ENCODE measurements at places on chromosomes 11 and 22. TPM values are rescaled to one million over a fixed set of nuclear protein-coding genes. Genes with fewer than 3 reads are reported as not detected.

The TRPM5 gene
- total RNA-seq: not detected

- H3K27me3 ChIP-seq: no peaks in the 10 kb centered on the region
- H3K27ac ChIP-seq: no peak overlapping the region
These were observed 140.2 kb upstream of the TIMP3 start for GRCh38 chr22:32661296-32661695.

DNA sequence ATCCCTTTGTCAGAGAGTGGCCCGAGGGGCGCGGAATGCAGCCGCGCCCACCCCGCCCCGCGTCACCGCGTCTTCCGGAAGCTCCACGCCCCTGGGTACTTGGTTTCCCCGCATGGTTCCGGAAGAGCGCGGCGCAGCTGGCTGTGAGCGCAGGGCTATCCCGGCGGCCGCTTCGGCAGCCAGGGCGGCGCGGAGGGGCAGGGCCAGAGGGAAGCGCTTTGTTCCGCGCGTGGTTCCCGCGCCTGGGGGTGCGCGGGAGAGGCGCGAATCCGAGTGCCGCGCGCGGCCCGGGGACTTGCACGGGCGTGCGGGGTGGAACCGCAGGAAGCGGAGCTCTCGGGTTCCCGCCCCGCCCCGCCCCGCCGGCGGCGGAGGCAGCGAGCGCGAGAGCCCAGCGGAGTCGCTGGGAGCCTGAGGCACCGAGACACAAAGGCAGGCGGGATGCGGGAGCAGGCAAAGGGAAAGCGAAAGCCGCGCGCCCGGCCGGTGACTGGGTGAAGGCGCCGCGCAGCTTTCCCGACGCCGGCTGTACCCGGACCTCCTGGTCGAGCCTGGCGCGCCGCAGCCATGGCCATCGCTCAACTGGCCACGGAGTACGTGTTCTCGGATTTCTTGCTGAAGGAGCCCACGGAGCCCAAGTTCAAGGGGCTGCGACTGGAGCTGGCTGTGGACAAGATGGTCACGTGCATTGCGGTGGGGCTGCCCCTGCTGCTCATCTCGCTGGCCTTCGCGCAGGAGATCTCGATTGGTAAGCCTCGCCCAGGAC is at the start of gene PANX1:
PANX1 (plus strand) TSS at position 96 of the 766 bp plus-strand sequence; CDS start at position 568, 472 bp downstream.
- peak; percentile 71 for DNase-seq
- H3K27me3 ChIP-seq: no peaks in the 10 kb centered on the region
- H3K27ac ChIP-seq: peak within 1 kb of the TSS; percentile 88
- no peak within 1 kb of the TSS for H3K4me3 ChIP-seq
- H3K4me1 ChIP-seq: peaks cover 21% of the 10 kb centered on the region

- H3K27ac ChIP-seq: no peak overlapping the region
- H3K36me3 ChIP-seq: peaks cover 3% of the 10 kb centered on the region
- no peak for DNase-seq
- H3K4me1 ChIP-seq: peaks cover 2% of the 10 kb centered on the region
These were observed 940 bp downstream of the IL18 start for GRCh38 chr11:112162761-112163546.

DNA sequence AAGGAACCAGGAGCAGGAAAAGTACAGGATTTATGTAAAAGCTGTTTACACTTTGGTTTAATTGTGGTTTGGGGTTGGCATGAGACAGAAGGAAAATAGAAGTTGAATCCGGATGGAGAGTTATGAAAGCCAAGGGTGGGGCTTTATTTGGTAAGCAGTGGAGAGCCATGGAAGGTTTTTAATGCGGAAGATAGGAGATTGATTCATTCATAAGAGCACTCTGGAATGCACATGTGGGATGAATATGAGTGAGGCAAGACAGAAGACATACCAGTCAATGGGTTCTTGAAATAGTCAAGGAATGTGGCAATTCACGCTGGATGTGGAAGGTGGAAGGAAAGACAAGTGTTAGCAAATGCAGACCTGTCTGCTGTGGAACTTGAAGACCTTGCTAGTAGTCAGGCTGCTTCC is 9.3 kb upstream of the GLB1L3 start:
- peak overlapping the region; percentile 1 for H3K27ac ChIP-seq
- H3K4me1 ChIP-seq: peaks cover 9% of the 10 kb centered on the region
- no peak for DNase-seq

The MARK2 gene
- 17.6 TPM for total RNA-seq

DNA sequence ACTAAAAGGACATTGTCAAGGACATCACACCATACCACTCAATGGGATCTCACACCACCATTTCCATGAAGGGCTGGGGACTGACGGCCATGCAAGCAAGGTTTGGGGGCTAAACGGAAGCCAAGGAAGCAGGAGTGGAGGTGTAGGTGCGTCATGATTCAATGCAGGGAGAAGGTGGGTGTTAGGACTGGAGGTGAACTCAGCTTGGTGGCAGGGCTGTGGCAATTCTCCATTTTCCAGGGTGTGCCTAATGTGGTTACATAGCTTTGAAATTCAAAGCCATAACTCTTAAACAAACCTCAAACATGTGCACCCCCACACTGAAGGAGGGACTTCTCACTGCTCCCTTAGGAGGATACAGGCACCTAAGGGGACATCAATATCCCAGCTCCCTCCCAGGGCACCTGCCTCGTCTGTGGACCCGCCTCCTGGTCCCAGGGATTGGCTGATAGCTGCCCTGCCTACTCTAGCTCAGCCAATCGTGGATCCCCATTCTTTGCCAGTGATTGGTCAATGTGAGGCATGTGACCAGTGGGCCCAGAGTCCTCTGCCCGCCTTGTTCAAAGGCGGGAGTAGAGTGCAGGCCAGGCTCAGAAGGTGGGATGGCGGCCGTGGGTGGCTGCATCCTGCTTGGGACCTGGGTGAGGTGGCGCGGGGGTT is 64.6 kb downstream of the CTTN start:
- H3K27ac ChIP-seq: no peak overlapping the region
- peaks cover 2% of the 10 kb centered on the region for H3K4me1 ChIP-seq
- no peak for DNase-seq
- no peaks in the 10 kb centered on the region for H3K36me3 ChIP-seq
- peaks cover 20% of the 10 kb centered on the region for H3K27me3 ChIP-seq

- no peak overlapping the region for H3K4me3 ChIP-seq
- H3K27ac ChIP-seq: no peak overlapping the region
- no peaks in the 10 kb centered on the region for H3K4me1 ChIP-seq
- H3K36me3 ChIP-seq: no peaks in the 10 kb centered on the region
These were observed 546.8 kb downstream of the BUD13 start for GRCh38 chr11:116225784-116226585.

All from activated naive CD4-positive, alpha-beta T cell treated with anti-CD3 and anti-CD28 coated beads for 36 hours (primary cell).